Camera-type eye (tissue), 1 donor: ENCODE measurements at places on chromosomes 16 and 17. TPM values are rescaled to one million over a fixed set of nuclear protein-coding genes. Genes with fewer than 3 reads are reported as not detected.

Gene TNFSF13
- 7.6 TPM for total RNA-seq

Gene PHOSPHO1
- 6.4 TPM for total RNA-seq

Gene SOST
- total RNA-seq: 0.22 TPM

Gene PYDC1
- not detected for total RNA-seq

Gene CHD9NB
- 0.93 TPM for total RNA-seq

Gene KRTAP4-9
- not detected for total RNA-seq

Gene DOC2B
- 34.4 TPM for total RNA-seq

Gene SCO1
- total RNA-seq: 25.6 TPM

Gene CACNG5
- total RNA-seq: 64.4 TPM

Gene MT1E
- total RNA-seq: 3.1 TPM

Gene ZSCAN10
- not detected for total RNA-seq

Gene BCAR1
- total RNA-seq: 56.5 TPM

Gene PPP1R1B
- 10.2 TPM for total RNA-seq

Gene RND2
- total RNA-seq: 8.2 TPM
